Small intestine (tissue), 16 donors: ENCODE measurements at places on chromosomes 12 and 14. TPM values are rescaled to one million over a fixed set of nuclear protein-coding genes. Genes with fewer than 3 reads are reported as not detected.

CD163L1 gene
- polyA plus RNA-seq, result 1.2 TPM

CBLN3 gene
- not detected for polyA plus RNA-seq

DNA sequence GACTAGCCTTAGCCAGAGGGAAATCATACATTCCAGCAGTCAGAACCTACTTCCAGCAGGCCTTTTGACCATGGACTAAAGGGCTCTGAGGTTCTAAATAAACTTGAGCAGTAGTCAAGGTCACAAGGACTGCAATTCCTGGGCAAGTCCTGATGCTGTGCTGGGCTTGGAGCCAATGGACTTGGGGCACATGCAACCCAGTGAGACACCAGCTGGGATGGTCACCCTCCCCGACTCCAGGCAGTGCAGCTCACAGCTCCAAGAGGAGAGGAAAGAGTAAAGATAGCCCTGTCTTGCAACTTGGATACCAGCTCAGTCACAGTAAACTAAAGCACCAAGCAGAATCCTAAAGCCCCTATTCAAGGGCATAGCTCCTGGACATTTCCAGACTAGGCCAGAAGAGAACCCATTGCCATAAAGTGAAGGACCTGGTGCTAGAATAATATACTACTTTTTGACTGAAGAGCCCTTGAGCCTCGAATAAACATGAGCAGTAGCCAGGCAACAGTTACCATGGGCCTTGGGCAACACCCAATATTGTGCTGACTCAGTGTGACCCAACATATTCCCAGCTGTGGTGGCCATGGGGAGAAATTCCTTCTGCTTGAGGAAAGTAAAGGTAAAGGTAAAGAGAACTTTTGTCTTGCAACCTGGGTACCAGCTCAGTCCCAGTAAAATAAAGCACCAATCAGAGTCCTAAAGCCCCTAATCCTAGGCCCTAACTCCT, 226.2 kb upstream of the CLEC14A start:
- DNase-seq, result no peak

CRADD gene
- 22.8 TPM for polyA plus RNA-seq

DNA sequence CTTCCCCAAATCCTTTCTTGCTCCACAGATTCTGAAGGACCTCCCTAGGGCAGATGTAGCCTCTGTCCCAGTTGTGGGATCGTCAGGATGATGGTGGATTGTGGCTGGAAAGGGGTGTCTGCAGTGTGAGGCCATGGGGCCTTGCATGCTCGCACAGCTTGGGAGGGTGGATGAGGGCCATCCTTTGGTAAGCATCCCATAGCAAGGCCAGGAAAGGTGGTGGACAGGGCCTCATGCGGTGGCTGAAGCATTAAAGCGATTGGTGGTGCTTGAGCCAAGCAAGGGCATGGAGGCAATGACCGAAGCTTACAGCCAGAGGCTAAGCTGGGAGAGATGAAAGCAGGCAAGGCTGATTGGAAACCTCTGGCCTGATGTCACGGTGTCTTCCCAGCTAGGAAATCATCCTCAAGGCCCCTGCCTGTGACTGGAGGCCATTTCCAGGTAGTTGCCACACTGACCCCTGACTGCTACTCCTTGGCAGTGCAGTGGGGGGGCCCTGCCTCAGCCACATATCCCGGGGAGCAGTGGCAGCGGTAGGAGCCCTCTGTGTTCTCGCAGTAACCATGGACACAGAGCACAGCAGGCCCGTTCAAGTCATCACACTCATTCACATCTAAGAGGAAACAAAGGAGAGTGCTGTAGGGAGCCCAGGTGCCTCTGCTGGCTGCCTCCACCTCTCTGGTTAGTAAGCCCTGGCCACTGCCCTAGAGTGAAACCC, 7.0 kb downstream of the ISCA2 start:
- DNase-seq, result no peak

GRCh38 chr14:68331426-68331825, 461.4 kb downstream of the ZFP36L1 start:
- no peak for DNase-seq

SIVA1 gene
- 177 TPM for polyA plus RNA-seq
